ENCODE measurements at places on chromosomes 16 and 17. TPM values are rescaled to one million over a fixed set of nuclear protein-coding genes. Genes with fewer than 3 reads are reported as not detected.

GRCh38 chr16:15732416-15732815, 82.4 kb downstream of the NDE1 start:
- H3K4me1 ChIP-seq: no peaks in the 10 kb centered on the region
- no peak overlapping the region for H3K4me3 ChIP-seq
- H3K36me3 ChIP-seq: no peaks in the 10 kb centered on the region
- no peaks in the 10 kb centered on the region for H3K27me3 ChIP-seq

GRCh38 chr16:21197112-21197511, 14.3 kb downstream of the ZP2 start:
- H3K36me3 ChIP-seq: no peaks in the 10 kb centered on the region
- DNase-seq: no peak
- H3K27ac ChIP-seq: no peak overlapping the region
- H3K27me3 ChIP-seq: no peaks in the 10 kb centered on the region
- H3K4me3 ChIP-seq: no peak overlapping the region

- H3K4me1 ChIP-seq: no peaks in the 10 kb centered on the region
- H3K27me3 ChIP-seq: no peaks in the 10 kb centered on the region
- H3K27ac ChIP-seq: no peak overlapping the region
- H3K36me3 ChIP-seq: no peaks in the 10 kb centered on the region
- DNase-seq: no peak
These were observed 245.5 kb downstream of the STX8 start for GRCh38 chr17:9330141-9330540.

DNA sequence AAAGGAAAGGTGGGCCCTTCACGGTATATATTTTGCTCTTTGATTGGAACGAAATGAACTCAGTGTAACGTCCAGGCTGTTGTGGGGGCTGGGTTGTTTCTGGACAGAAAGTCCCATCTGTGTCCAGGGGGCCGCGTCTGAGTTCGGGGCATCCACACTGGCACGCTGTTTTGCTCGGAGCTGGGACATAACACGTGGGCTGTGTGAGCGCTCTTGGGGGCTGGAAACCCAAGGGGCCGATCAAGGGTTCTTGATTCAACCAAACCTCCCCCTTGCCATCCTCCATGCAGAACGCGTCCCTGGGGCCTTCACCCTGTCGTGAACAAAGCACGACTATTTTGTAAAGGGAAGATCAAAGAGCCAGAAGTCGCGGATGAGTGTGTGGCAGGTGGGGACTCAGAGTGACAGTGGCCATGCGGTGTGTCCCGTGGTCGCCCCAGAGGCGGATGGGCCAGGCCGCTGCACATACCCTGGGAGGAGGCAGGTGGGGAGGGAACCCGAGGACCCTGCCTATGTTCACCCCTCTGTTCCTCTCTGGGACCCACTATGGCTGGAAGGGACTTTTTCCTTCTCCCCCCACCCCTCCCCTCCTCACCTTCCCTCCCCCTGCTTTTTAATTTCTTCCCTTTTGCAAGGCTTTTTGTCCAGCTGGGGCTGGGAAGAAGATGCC, 387.2 kb downstream of the SEC14L1 start:
- no peak overlapping the region for H3K27ac ChIP-seq
- H3K4me1 ChIP-seq: peaks cover 8% of the 10 kb centered on the region
- H3K36me3 ChIP-seq: no peaks in the 10 kb centered on the region
- no peak overlapping the region for H3K4me3 ChIP-seq
- peaks cover 15% of the 10 kb centered on the region for H3K27me3 ChIP-seq

DNA sequence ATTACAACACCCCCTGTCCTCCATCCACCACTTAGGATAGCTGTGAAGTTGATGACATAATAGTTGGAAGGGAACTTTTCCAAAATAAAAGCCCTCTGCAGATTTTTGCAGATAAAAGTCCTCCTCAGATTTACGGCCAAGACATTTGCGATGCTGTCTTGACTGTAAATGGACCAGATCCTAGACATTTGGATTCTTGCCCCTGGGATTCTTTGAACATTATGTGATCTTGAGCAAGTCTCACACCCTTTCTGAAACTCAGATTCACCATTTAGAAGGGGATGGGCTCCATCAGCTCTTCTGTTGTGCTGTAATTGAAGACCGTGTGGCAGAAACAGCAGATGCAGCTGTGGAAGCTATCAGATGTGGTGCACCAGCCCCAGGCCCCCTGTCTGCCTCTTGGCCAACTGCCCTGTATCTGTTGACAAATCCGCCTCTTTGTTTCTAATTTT, 153.9 kb upstream of the CACNG3 start:
- no peak overlapping the region for H3K4me3 ChIP-seq
- H3K27me3 ChIP-seq: no peaks in the 10 kb centered on the region
- H3K4me1 ChIP-seq: no peaks in the 10 kb centered on the region
- no peak for DNase-seq

DNA sequence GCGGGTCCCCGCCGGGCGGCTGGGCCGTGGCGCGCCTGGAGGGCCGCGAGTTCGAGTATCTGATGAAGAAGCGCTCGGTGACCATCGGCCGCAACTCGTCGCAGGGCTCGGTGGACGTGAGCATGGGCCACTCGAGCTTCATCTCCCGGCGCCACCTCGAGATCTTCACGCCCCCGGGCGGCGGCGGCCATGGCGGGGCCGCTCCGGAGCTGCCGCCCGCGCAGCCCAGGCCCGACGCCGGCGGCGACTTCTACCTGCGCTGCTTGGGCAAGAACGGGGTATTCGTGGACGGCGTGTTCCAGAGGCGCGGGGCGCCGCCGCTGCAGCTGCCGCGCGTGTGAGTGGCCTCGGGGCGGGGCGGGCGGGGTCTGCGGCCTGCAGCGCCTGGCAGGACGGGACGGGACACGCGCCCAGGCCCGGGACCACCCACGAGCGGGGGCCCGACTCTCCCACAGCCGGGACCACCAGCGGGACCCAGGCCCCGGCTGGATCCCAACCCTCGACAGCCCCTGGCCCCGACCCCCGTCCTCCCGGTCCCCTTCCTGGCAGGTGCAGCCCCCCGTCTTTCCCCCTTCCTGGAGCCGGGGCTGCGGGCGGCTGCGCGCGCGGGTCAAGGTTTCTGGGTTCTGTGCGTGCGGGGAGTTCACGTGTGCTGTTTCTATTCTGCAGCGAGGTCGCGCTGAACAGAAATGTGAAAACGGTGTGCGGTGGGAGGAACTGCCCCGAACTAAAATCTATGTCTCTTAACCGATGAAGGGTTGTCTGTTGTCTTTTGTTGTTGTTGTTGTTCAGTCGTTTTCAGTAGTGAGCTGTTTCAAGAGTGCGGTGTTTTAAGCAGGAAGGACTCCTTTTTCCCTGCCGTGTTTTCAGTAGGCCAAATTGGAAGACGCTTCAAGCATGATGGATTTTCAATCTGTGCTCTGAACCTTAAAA, 705 bp downstream of the FOXK2 start:
- no peaks in the 10 kb centered on the region for H3K36me3 ChIP-seq
- DNase-seq: no peak
- H3K4me1 ChIP-seq: peaks cover 10% of the 10 kb centered on the region

- H3K4me3 ChIP-seq: no peak overlapping the region
- H3K27me3 ChIP-seq: no peaks in the 10 kb centered on the region
- DNase-seq: no peak
- H3K36me3 ChIP-seq: peaks cover 24% of the 10 kb centered on the region
- H3K4me1 ChIP-seq: no peaks in the 10 kb centered on the region
These were observed 41.5 kb downstream of the CYB5B start for GRCh38 chr16:69465881-69466280.

DNA sequence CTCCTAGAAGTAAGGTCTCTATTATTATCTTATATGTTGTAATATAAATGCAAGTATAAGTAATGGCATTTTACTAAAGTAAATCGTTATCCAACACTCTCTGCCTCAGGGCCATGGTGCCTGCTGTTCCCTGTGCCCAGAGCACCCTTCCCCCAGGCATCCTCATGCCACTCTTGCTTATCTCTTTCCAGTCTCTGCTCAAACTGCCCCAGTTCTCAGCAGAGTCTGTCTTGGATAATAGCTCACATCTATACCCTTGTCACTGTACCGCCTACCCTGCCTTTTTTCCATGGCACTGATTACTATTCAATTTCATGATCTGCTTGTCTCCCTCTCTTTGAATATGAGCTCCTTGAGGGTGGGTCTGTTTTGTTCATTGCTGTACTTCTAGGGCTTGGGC, 31.7 kb downstream of the CDH1 start:
- H3K27me3 ChIP-seq: no peaks in the 10 kb centered on the region
- DNase-seq: no peak
- peaks cover 2% of the 10 kb centered on the region for H3K4me1 ChIP-seq
- H3K36me3 ChIP-seq: no peaks in the 10 kb centered on the region
- no peak overlapping the region for H3K27ac ChIP-seq

- no peak for DNase-seq
- no peaks in the 10 kb centered on the region for H3K27me3 ChIP-seq
- H3K27ac ChIP-seq: peak overlapping the region; percentile 49
- no peaks in the 10 kb centered on the region for H3K36me3 ChIP-seq
- H3K4me1 ChIP-seq: no peaks in the 10 kb centered on the region
- no peak overlapping the region for H3K4me3 ChIP-seq
These were observed 142.7 kb upstream of the ASIC2 start for GRCh38 chr17:33435721-33436301.

DNA sequence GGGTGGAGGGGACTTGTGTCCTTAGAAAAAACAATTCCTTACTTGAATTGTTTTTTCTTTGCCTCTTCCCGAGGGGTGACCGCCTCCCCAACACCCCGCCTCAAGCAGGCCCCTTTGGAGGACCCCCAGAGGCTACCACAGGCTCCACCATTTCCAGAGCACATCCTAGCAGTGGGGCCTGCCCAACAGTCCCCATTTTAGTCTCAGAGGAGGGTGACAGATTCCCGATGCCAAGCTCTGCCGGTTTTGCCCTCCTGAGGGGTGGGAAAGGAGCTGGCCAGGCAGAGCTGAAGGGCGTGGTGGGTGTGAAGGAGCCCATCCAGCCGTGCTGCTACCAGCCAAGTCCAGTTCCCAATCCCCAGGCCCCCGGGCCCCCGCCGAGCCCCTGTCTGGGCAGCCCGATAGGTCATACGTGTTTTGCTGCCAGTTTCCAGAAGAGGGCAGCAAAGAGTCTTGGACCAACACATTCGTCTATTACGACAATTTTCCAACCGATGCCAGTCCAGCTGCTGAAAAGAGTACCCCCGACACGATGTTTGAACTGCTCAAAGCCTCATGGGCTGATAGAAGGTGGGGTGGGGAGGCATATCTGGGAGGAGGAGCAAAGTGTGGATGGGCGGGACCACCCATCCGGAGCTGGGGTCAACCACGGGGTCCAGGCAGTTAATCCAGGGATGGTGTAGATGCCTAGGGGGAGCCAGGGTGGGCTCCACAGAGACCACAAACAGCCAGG, 18.8 kb upstream of the GAA start:
- no peak overlapping the region for H3K4me3 ChIP-seq
- no peaks in the 10 kb centered on the region for H3K4me1 ChIP-seq
- peak; percentile 83 for DNase-seq
- H3K27me3 ChIP-seq: no peaks in the 10 kb centered on the region
- H3K27ac ChIP-seq: no peak overlapping the region
- H3K36me3 ChIP-seq: no peaks in the 10 kb centered on the region

DNA sequence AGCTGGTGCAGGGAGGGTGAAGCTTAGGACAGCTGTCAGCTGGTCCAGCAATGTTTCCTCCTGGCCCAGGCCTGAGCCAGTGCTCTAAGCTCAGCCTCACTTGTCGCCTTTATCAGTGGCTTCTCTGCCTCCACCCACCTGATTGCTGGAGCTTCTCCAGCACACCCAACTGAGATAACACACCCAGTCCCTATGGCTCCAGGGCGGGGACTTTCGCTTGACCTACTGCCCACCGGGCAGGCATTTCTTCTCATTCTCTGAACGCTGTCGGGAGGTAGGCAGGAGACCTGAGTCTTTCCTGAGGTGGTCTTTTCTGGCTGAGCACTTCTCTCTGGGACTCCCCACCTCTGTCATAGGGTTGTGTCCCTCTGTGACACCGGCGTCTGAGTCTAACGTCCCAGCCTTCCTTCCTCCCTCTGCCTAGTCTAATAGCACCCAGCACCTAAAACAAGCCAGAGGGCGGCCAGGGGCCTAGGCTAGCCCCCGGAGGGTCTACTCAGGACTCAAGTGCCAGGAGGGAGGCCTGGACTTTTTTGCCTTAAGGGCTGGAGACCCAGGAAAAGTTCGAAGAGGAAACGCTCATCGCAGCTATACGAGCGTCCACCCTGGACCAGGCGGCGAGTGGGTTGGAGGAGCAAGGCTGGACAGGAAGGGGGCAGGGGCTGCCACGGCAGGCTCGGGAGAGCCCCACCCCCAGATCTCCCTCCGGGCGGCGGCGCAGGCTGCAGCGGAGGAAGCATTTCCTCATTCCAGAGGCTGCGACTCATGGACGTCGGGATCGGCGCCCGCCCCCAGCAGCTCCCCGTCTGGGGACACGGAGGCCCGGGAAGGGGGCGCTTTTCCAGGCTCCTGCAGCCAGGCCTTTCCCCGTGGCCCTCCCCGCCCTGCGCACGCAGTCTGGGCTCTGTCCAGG, 756 bp downstream of the TAX1BP3 start:
- H3K27ac ChIP-seq: peak overlapping the region; percentile 97
- peaks cover 27% of the 10 kb centered on the region for H3K36me3 ChIP-seq
- no peaks in the 10 kb centered on the region for H3K27me3 ChIP-seq

DNA sequence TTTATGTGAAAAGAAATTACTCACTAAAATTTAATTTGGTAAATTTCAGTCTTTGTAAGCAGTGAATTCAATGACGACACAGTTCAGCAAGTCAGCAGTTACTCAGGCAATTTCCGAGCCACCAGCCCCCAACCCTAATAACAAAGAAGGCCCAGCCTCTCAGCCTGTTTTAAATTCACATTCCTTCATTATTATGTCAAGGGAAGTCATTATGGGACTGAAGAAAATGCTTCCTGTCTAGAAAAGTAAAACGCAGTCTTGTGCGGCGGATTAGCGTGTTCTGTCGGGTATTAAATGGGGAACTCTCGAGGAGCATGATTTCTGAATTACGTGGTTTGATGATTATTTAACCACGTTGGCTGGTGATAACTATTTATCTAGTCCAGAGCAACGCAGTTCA, 177.6 kb downstream of the AIPL1 start:
- peak; percentile 11 for DNase-seq
- no peak overlapping the region for H3K27ac ChIP-seq
- H3K36me3 ChIP-seq: no peaks in the 10 kb centered on the region
- no peaks in the 10 kb centered on the region for H3K4me1 ChIP-seq
- no peaks in the 10 kb centered on the region for H3K27me3 ChIP-seq
- H3K4me3 ChIP-seq: no peak overlapping the region

Gene TEKT5
- not detected for total RNA-seq

Gene SNAI3
- total RNA-seq: 1.9 TPM

Gene CCL14
- 14.2 TPM for total RNA-seq
